ENCODE measurements at places on chromosomes 11 and 22.

DNA sequence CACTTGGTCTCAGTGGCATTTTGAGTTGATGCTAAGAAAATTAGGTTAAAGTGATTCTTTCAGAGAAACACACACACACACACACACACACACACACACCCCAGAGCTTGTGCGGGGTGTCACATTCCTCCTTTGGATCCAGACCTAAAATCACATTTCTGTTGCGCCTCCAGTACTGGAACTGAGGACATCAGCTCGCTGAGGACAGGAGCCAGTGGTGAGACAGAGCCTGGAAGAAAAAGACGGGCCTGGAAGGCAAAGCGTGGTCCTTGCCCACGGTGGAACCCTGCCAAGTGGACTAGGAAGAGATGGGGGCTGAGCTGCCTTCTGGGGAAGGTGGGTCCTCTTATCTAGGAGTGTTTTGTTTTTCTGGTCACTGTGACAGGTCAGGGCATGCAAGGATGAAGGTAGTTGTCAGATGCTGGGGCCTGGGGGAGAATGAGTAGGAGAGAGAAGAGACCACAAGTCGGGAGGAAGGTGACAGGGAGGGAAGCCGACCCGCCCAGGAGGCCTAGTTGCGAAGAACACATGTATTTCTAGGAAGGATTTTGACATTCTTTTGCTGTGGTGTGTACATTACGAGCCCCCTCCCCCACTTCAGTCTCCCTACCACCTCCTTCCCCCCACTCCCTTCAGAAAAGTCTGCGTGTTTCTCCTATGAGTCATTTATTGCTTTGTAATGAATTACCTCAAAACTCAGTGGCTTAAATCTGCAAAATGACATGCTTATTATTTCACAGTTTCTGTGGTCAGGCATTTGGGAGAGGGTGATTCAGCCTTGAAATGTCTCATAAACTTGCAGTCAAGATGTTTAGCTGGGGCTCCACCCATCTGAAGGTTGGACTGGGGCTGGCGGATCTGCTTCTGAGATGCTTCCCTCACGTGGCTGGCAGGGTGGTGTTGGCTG is 4.8 kb upstream of the ELFN2 start:
- no peak for DNase-seq

GRCh38 chr11:94603587-94603986 is 36.4 kb downstream of the PIWIL4 start:
- no peak for DNase-seq

DNA sequence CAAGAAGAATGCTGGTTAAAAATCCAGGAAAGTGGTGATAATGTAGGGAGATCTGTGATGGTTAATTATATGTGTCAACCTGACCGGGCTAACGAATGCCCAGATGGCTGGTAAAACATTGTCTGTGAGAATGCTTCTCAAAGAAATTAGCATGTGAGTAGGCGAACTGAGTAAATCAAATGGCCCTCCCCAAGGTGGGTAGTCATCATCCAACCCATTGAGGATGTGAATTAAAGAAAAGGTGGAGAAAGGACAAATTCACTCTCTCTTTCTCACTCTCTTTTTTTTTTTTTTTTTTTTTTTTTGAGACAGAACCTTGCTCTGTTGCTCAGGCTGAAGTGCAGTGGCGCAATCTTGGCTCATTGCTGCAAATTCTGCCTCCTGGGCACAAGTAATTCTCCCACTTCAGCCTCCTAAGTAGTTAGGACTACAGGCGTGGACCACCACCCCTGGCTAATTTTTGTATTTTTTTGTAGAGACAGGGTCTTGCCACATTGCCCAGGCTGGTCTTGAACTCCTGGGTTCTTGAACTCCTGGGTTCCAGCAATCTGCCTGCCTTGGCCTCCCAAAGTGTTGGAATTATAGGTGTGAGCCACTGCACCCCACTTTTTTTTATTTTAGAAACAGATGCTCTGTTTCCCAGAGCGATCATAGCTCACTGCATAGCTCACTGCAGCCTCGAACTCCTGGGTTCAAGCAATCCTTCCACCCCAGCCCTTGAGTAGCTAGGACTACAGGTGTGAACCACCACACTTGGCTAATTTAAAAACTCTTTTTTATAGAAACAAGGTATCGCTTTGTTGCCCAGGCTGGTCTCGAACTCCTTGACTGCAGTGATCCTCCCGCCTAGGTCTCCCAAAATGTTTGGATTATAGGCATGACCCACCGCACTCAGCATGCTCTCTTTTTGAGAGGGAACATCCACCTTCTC is 22.0 kb upstream of the P2RY6 start:
- DNase-seq: no peak

GRCh38 chr11:44338026-44338425 is 28.1 kb upstream of the ALX4 start:
- no peak for DNase-seq

DNA sequence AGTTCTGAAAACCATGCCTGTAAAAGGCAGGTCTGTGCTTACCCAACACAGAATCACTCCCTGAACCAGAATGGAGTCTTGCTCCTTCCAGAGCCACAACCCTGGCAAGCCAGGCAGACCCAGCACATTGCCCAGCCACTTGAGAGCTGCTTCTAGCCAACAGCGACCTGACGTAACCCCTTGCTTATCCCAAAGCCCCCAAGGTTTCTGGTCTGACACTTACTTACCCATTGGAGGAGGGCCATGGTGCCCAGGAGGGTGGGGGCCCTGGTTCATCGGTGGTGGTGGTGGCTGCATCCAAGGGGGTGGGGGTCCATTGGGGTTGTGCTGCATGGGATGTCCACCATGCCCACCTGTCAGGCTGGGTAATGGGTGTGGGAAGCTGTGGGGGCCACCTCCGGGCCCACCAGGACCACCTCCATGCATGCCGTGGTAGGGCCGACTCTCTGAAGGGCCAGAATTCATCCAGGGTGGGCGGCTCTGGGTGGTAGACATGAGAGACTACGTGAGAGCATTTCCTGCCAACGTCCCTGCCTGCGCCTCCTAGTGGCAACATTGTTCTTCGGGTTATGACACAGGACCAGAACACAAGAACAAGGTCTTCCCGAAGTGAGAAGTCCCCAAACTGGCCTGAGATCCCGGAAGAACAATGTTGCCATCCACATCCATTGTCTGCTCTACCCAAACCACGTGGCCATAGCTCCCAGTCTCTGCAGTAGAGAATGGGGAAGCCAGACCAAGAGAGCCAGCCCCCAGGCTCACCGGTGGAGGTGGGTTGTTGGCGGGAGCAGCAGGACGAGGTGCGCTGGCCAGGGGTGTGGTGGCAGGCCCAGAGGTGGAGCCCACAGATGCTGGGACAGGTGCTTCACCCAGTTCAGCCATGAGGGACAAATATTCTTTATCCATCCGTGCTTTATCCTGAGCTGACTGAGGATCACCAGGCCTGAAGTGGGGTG is 7.8 kb upstream of the PYGM start:
- DNase-seq: peak; percentile 80
